Stimulated activated CD4-positive, alpha-beta T cell treated with anti-CD3 and anti-CD28 coated beads, Interleukin-4, amount 100 ng/mL, for 4 hours (primary cell): ENCODE measurements at places on chromosomes 7 and 10.

DNA sequence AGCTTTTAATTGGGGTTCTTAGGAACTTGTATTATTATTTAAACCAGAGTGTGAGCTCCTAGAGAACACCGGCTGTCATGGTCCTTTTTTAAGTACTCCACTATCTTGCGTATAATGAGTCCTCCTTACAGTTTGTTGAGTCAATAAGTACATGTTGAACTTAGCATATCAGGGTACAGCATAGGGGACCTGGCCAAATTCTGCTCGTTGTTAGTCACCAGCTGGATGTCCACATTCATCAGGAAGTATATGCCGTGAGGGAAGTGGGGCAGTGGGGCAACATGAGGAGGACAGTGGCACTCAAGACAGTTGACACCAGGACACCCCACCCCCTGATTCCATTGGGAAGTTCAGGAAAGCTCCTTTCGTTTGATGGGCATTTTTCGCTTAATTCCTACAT, 16.6 kb downstream of the RPP30 start:
- no peak for DNase-seq

GRCh38 chr10:35498693-35499092, 106.4 kb upstream of the GJD4 start:
- DNase-seq, result no peak

GRCh38 chr10:124642088-124642710, 102.0 kb downstream of the FAM53B start:
- no peak for DNase-seq

GRCh38 chr7:2159176-2159520, 73.6 kb downstream of the MAD1L1 start:
- no peak for DNase-seq

- no peak for DNase-seq
Measured at GRCh38 chr7:2052657-2053048, 180.1 kb downstream of the MAD1L1 start.

DNA sequence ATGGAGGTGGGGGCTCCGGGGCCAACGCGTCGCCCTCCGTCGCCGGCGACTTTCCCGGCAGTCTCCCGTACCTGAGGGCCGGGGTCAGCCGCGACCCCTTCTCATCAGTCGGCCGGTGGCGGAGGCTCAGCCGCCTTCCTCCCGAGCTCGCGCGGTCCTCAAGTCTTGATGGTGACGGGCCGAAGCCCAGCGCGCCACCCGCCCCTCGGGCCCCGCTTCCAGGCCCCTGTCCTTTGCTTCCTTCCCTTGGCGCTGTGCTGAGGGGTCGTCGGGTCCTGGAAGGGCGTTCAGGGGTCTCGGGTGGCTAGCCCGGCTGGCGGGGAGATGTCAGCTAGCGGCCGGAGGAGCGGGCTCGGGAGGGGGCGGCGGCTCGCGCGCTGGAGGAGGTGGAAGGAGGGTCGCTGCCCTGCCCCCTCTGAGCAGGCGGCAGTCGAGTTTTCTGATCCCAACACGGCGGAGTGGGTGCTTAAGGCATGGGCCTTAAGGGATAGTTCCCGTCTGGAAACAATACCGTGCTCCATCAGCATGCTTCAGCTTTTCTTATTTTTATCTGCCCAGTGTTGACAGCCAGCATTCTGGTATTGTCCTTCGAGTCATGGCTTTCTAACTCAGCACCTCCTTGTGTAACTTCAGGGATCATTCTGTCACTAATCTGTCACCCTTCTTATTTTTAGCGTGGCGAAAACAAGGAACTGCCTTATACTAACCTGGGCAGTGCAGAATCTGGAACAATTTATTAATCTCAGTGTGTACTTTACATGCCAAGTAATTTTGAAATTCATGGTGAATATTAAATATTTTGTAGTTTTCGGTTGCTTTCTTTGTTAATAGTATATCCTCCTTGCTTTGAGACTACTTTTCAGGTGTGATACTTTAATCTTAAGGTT, 748 bp downstream of the PHTF2 start:
- DNase-seq, result no peak
